ENCODE measurements at places on chromosomes 5 and 9.
A peak's percentile ranks its signal among the peaks of the same experiment; 100 is the strongest.

DNA sequence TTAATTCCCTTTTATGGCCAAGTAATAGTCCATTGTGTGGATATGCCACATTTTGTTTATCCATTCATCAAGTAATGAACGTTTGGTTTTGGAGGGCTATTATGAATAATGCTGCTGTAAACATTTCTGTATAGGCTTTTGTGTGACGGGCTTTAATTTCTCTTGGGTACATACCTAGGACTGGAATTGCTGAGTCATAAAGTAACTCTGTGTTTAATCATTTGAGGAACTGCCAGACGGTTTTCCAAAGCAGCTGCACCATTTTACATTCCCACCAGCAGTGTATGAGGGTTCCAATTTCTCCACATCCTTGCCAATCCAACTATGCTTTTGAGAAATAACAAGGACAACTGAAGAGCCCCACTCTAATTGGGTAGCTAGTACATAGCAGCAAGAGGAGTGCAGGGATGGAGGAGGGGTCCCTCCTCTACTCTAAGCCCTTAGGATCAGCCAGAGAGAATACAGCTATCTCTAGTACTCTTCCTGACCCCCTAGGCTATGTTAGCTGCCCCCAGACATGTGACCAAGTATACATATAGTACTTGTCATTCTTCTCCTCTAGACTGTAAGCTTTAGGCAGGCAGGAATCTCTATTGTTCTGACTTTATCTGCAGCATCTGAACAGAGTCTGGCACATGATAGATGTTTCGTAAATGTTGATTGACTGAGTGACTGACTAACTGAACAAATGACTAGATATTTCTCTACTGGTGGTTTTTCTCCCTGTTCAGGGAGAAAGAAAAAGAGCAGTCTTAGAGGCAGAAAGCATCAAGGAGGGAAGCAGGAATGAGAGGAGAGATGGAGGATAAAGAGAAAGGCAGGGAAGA lies 22.1 kb upstream of the MATR3 start:
- DNase-seq: peak; percentile 85

DNA sequence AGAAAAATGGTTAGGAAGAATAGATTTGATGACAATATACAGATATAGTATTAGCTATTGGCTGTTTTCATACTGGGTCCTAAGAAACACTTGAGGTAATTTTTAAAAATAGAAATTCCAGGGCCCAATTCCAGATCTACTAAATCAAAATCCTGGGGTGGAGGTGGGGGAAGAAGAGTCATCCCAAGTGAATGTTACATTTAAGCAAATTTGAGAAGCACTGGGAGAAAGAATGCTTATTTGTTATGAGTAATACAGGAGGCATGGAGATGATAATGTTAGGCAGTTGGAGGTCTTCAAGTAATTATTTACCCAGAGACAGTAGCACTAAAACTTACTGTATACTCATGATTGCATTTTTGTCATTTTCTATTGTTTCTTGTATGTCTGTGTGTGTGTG lies 93.0 kb upstream of the DAB2 start:
- no peak for DNase-seq

DNA sequence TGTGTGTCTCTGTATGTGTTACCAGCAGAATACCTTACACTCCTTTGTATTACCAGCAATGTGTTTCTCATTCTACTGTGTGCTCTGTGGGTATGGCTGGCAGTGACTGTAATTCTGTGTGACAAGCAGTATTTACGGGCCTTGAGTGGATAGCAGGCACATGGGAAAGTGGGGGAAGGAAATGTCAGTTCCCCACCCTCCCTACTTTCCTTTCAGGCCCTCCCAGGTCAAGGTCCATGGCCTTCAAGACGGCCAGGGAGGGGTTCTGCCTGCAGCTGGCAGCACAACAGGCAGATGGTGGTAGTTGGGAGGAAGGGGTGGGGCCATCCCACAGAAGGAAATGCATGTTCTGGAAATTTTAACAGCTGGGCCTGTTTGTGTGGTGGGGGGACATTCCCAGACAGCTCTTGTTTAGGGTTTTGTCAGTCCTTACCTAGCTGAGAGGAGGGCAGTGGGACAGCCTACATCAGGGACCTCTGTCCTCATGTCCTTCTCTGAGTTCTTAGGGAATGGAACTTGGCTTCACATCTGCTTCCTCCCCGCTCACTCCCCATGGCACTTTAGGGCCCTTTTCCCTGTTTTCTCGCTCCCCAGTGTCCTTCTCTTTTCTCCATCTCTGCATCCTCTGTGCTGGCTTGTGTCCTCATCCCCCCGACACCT lies 14.6 kb upstream of the TNIP1 start:
- DNase-seq: no peak

DNA sequence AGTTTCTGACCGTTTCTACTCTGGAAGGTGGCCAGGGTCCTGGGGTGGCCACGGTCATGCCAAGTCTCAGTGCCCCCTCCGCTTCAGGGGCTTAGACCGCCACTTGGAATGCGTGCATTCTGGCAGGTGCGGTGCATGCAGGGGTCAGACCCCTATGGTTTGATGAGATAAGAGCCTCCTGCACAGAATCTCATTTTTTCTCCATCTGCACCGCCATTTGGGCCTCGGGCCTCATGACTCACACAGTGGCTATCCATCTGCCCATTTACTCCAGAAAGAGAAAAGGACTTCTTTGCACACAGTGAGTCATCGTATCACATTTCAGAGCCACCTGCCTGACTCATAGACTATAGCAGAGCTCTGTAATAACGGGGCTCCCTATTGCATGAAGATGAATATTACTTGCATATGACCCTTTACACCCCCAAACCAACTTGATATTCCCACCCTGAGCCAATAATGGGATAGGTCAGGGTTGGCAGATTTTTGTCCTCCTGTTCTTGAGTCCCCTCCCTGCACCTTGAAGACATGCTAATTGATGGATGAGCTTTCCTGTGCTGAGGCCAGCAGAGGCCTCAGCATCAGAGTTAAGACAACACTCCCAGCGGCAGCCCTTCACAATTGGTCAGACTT lies 157.4 kb downstream of the NR3C1 start:
- DNase-seq: peak; percentile 36

DNA sequence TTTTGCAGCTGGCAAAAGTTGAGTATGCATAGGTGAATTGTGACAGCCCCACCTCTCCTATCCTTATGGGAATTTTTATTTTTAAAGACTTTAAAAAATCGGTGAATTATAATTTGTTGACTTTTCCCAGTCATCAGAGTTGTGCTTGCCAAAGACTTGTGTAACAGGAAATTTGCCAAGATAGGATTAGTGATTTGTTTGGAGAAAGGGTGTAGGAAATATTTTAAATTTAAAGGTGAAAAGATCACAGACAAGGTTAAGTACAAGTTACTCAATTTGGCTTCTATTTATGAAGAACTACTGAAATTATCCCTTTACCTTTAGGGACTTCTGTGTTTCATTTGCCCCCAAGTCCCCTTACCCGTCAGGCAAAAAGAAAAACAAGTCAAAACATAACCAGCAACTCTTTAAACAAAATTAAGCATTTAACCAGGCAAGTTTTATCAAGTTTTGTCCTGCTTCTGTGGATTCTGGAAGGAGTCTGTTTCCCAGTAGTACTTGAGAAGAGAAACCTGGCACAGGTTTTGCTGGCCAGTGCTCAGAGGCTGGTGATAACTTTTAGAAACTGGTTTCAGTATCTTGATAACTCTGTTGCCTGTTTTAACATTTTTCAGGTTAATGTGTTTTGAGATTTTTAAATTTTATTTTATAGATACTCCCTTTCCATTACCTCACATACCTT lies 285.4 kb downstream of the MAST4 start:
- no peak for DNase-seq

DNA sequence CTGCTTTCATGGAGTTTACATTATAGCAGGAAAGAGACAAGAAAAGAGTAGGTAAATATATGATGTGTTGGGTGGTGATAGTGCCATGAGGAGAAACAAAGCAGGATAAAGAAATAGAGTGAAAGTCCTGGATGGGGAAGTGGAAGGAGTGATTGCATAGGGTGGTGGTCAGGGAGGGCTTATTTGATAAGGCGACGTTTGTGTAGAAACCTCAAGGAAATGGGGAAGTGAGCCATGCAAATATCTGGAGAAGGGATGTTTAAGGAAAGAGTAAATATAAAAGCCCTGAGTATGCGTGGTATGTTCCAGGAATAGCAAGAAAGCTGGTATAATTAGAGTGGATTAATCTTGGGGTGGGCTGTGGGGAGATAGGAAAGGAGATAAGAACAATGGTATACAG lies 134.7 kb upstream of the SV2C start:
- DNase-seq: no peak

DNA sequence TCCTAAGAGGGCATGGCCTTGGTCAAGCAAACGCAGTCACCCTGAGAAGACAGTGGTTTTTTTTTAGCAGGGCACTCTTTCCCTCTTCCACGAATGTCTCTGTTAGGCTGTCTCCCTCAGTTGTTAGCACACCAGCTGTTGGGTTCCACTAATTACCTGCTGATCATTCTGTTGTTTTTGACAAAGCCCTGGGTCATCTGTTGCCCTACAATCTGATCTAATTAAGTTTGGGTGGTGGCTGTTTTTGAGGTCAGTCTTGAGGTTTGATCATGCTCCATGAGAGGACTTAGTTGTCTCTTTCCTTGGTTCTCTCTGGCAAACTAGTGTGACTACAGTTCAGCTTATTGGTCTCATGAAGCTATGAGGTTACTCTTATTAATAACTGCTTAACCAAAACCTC lies 5.0 kb upstream of the PTPDC1 start:
- no peak for DNase-seq

DNA sequence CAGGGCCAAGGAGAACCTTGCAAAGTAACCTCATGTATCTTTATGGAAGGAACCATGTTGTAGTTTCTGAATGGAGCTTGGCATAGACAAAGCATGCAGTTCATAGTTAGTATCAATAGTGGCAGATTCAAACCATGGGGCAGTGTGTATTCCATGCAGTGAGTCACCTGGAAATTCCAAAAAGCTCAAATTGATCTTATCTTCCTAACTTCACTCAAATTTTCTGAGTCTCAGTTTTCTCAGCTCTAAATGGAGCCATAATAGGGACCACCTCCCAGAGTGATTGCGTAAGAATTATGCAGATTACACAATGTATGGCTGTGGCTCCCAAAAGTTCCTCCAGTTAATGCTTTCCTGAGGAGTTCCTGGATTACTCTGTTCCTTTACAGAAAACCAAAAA lies 549.9 kb upstream of the KLF4 start:
- DNase-seq: no peak

GRCh38 chr9:84271921-84272556 lies 68.5 kb downstream of the SLC28A3 start:
- DNase-seq: no peak

- DNase-seq: no peak
These were observed 160.1 kb downstream of the GNAQ start for GRCh38 chr9:77871483-77871882.

DNA sequence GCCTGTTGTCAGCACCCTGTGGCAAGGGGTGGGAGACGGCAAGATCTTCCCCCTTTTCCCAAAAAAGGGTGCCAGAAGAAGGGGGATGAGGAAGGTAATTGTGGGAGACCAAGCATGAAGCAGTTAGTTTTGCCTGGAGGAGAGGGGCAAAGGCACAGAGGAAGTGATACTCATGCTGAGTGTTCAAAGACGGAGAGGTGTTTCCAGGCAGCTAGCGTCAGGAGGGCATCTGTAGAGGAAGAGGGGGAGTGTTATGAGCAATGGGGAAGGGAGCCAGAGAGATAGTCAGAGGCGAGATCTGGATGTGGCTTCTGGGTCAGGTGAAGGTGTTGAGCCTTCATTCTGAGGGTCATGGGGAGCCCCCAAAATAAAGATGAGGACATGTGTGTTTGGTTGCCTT lies 26.9 kb upstream of the ADAM19 start:
- DNase-seq: no peak

- DNase-seq: no peak
These were observed 42.0 kb downstream of the NR3C1 start for GRCh38 chr5:143361438-143361837.

DNA sequence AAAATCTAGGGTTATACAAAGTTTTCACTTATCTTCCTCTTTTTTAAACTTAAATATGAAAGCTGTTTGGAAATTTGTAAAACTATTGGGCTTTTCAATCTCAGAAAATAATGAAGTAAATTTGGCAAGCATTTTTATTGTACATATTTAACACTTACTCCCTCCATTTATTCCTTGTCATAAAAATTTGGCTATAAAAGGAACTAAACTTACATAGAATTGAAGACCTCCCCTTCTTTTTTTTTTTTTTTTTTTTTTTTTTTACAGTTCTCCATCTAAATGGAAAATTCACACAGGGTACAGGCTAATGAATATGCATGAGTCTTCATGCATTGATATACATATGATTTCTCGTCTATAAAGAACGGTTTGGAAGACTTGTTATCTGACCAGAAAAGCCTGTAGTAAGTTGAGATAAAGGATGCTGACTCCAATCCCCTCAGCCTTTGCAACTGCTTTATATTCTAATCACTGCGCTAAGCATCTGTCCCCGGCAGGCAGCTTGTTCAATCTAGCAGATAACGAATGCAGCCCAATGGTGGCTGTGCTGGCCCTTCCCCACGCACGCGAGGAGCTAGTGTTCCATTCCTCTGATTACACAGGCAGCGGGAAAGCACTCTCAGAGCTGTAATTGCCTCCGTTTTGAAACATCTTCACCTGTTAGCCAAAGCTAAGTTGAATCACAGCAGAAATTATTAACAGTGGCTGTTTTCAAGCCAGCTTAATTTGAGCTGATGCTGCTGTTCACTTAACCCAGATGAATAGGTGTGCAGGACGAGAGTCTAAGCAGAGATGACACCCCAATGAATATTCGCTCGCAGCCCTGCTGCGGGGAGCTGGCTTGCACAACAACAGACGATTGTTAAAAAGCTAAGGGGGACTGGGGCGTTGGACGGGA lies 453.8 kb upstream of the ZNF608 start:
- DNase-seq: peak; percentile 5

- no peak for DNase-seq
These were observed 23.4 kb downstream of the CPLX2 start for GRCh38 chr5:175894793-175895192.

GRCh38 chr9:16725066-16725465 lies 145.4 kb downstream of the BNC2 start:
- no peak for DNase-seq

GRCh38 chr5:141747152-141748141 lies 65.4 kb upstream of the ARAP3 start:
- DNase-seq: peak; percentile 85

GRCh38 chr5:40399349-40399748 lies 280.4 kb upstream of the PTGER4 start:
- DNase-seq: no peak

GRCh38 chr5:87120518-87121303 lies 147.0 kb upstream of the RASA1 start:
- no peak for DNase-seq

DNA sequence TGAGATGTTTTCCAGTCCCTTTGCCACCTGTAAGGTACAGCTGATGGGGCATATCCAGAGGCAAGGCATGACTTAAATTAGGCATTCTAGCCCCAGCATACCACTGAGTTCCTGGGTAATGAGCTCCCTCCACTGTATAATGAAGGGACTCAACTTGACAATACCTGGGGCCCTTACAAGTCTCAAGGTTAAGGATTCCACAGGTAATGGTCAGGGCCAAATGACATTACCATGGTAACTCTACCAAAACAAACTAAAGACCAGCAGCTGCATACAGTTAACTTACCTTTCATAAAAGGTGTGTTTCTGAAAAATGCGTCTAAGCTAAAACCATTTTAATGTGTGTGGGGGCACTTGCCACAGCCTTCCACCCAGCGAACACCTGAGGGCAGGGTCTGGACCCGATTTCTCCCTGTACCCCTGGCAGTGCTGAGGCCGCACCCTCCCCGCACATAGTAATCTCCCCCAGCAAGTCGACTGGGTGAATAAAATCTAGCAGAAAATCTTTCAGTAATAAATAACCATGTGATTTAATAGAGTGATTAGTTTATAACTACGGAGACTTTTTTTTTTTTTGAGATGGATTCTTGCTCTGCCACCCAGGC lies 24.2 kb downstream of the CCDC69 start:
- DNase-seq: no peak

All from NCI-H774 (cell line).